ENCODE measurements at places on chromosomes 7 and 10. TPM values are rescaled to one million over a fixed set of nuclear protein-coding genes. Genes with fewer than 3 reads are reported as not detected.

The FAM25C gene
- total RNA-seq: not detected

The ACTL6B gene
- total RNA-seq: not detected

The RPEL1 gene
- under 0.01 TPM for total RNA-seq

The TRIM4 gene
- total RNA-seq: 21.7 TPM

The PGAM2 gene
- total RNA-seq: 0.33 TPM

The OR6V1 gene
- total RNA-seq: not detected

The RARRES2 gene
- 3.3 TPM for total RNA-seq

The LEP gene
- total RNA-seq: 0.12 TPM

The NOC3L gene
- 60.1 TPM for total RNA-seq

The POM121 gene
- 5.9 TPM for total RNA-seq

The SSBP1 gene
- total RNA-seq: 211 TPM

The NACAD gene
- 2.4 TPM for total RNA-seq

All from uterine smooth muscle cell (primary cell).